ENCODE measurements at places on chromosomes 5 and 9.

- DNase-seq, result no peak
Measured at GRCh38 chr5:94820488-94820887, 202.0 kb downstream of the SLF1 start.

DNA sequence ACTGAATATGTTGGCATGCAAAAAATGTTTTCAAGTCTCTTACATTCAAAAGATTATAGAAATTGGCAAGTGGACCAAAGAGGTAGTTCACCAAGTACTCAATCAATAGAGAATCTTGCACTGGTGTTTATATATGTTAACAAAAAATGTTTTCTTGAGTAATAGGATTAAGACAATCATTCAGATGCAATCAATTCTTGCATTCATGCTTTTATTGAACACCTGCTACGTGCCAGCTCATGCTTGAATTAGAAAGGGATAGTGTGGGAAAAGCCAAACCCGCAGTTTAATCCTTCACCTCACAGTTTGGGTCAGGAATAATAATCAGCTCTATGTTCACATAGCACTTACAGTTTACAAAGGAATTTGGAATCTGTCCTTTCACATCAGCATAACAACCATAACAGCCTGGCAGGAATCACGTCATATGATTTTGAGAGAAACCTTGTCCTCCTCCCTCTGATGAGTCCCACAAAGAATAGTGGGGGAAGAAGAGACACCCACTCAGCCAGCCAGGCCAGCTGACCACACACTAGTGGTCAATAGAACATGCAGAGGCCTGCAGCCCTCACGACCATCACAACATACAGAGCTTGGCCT lies 36.8 kb upstream of the FRRS1L start:
- no peak for DNase-seq

DNA sequence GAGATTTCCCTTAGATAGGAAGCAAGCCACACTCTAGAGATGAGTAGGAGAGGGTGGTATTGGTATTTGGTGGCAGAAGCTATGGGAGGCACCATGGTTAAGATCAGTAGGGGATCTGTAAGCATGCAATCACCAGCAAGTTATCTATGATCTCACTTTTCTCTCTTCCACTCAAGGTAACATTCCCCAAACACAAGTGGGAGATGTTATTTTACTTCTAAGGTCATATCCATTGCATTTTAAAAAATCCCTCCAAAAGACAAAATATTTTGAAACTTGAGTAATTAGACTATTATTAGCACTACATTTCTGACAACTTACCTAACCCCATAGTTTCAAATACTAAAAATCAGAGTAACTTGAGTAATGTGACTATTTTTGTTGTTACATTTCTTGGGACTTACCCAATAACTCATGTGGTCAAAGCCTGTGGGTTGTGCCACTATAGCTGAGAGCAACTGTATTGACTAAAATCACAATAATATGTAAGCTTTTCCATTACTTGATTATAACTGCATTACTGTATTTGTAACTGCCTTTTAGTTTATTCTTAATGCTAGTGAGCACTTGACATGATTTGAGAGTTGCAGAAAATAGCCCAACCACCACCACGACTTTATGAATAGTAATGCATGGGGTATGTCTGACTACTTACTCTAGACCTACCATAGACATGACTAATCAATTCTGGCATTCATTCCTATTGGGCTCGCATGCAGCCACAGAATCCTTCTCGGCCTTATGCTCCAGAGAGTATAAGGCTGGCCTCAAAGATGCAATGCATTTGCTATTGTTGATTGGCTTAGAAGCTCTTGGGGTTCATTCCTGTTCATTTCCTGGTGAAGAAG lies 264.7 kb downstream of the TRIM32 start:
- no peak for DNase-seq

GRCh38 chr5:35939639-35940038 lies 1.2 kb upstream of the CAPSL start:
- no peak for DNase-seq

DNA sequence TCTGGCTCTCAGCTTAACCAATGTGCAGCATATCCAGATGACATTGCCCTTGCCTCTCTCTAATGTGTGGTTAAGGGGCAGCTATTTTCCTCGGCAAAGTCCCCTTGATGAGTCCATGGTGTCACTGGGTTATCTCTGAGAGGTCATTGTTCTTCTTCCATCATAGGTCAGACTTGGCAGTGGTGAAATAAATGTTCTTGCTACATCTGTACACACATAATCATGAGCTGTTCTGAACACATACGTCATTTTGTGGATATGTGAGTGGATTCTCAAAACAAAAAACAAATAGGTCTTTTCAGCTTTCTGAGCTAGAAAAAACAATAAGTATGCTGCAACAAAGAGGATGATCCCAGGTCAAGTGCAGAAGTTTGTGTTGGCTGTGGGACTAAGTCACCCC lies 134.7 kb upstream of the PTPN3 start:
- DNase-seq, result no peak

- DNase-seq, result no peak
Measured at GRCh38 chr5:933251-933861, 40.7 kb downstream of the TRIP13 start.

- no peak for DNase-seq
Measured at GRCh38 chr5:133230823-133231578, 179.2 kb downstream of the HSPA4 start.

GRCh38 chr5:127338501-127338900 lies 47.9 kb downstream of the MEGF10 start:
- no peak for DNase-seq

- DNase-seq, result no peak
Measured at GRCh38 chr9:98766586-98766985, 29.8 kb downstream of the ANKS6 start.

Data from activated CD8-positive, alpha-beta memory T cell treated with anti-CD3 and anti-CD28 coated beads for 48 hours (primary cell).